Left forelimb (tissue), 1 donor: ENCODE measurements at places on chromosomes 5 and 9.

DNA sequence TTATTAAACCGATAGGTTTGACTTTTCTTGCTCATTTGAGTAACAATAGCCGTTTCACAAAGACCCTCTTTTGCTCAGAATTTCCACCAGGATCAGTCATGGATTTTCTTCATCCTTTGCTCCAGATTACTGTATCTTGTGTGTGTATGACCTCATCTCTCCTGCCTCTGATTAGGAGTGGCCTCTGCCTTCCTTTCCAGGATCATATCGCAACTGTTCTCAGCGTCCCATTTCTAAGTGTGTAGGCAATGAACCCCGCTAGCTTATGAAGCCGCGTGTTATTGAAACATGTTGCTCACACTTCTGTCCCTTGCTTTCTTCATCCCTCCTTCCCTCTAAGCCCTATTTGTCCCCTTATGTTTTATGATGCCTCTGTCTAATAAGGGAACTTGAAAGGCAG is 169.8 kb upstream of the RPS23 start:
- DNase-seq, result no peak

DNA sequence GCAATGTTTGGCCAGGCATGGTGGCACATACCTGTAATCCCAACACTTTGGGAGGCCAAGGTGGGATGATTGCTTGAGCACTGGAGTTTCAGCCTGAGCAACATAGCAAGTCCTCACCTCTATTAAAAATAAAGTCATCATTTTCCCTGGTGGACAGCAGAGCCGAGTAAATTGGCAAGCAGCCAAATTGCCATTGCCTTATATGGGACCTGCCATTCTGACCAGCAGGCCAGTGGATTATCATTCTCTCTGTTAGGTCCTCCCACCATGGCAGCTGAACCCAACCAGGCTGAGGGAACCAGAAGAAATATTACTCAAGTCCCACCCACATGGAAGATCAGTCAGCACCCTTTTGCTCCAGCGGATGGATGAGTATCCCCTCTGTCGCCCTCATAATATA is 1829.9 kb downstream of the EFNA5 start:
- no peak for DNase-seq

DNA sequence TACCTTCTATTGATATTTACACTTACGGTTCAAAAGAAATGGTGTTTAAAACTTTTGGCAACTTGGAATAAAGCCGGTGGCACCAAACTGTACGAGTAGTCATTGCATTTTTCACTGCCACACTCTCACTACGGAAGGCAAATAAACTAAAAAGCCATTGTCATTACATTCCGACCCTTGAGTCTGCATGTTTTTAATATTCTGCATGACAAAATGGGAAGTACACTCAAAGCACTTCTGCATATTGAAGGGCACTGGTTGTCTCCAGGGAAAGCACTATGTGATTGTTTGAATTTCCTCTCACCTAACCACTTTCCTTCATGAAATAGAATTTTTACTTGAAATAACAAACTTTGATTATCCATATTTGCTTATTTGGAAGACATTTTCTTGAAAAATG is 426.3 kb downstream of the CETN3 start:
- no peak for DNase-seq

- DNase-seq, result no peak
Observed at GRCh38 chr5:28896949-28897348, 1858.6 kb upstream of the CDH9 start.

DNA sequence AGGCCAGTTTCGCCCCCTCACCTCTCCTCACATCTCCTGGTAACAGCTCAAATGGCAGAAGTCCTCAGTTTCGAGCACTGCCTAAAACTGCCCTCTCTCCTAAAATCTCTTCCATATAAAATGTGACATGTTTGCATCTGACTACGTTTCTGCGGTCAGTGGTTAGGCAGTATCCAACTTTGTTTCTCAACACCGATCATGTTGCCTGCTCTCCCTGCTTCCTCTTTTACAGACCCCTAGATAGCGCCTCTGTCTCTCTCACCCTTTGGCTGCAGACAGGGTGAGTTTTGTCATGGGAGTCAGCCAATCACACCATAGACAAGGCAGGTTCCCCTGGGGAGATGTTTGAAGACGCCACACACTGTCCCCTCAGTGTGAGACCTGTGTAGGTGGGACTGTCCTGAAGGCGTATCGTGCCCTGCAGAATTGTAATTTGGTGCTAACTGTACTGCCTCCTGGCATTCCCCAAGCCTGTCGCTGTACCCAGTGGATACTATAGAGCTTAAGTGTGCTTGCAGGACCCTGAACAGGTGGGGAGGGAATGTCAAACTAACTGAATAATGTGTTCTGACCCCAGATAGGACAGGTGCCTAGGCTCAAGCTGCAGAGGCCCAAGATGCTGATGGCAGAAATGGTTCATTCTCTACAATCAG is 1.1 kb downstream of the HEXB start:
- no peak for DNase-seq

DNA sequence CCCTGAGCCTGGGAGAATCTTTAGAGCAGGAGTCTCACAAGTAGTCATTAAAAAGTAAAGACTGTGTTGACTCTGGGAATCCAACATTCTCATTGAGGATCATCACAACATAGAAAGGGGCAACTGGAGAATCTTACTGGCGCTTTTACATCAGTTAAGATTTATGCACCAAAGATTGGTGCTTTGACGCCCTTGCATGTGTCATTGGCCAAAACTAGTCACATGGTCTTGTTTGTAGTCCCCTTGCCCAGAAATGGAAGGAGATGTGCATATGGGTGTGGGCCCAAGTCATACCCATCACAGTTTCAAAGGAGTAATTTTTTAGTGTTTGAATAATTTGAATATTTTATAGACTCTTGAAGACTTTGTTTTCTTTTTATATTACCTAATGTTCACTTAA is 228.2 kb downstream of the PRR16 start:
- no peak for DNase-seq

GRCh38 chr5:30871196-30871595 is 322.3 kb upstream of the CDH6 start:
- no peak for DNase-seq

- no peak for DNase-seq
Observed at GRCh38 chr5:99945478-99946442, 589.4 kb upstream of the FAM174A start.

DNA sequence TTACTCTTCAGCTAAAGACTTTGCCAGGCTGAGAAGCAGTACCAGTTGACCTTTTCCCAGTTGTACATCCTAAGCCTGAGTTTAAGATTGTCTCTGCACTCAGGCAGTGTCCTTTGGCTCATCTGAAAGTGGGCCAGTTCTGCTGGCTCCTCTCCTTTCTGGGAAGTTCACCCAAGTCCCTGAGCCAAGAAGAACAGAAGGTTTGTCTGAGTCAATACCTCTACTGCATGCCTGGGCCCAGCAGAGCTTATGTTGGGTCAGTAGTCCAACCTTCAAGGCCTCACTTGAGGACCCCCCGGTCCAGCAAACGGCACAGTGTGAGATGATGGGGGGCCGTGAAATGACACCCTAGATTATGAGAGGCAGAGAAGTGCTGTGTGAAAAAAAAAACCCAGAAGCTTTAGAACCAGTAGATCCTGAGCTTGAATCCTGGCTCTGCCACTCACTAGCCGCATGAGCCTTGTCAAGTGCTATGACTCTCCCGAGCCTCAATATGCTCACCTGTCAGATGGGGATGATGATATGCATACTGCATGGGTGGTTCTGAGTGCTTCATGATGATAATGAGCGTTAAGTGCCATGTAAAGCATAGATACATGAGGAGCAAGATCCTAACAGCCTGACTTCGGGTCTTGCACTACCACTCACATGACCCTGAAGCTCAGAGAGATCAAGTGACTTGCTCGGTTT is 156.0 kb downstream of the MACROH2A1 start:
- DNase-seq, result peak; percentile 63

GRCh38 chr9:4756420-4756819 is 15.4 kb upstream of the AK3 start:
- no peak for DNase-seq
